ENCODE measurements at places on chromosomes 5 and 9.
A peak's percentile ranks its signal among the peaks of the same experiment; 100 is the strongest.

- no peak for DNase-seq
Measured at GRCh38 chr5:31124651-31125305, 68.7 kb upstream of the CDH6 start.

GRCh38 chr5:61202213-61202612, 39.9 kb upstream of the SMIM15 start:
- DNase-seq = no peak

DNA sequence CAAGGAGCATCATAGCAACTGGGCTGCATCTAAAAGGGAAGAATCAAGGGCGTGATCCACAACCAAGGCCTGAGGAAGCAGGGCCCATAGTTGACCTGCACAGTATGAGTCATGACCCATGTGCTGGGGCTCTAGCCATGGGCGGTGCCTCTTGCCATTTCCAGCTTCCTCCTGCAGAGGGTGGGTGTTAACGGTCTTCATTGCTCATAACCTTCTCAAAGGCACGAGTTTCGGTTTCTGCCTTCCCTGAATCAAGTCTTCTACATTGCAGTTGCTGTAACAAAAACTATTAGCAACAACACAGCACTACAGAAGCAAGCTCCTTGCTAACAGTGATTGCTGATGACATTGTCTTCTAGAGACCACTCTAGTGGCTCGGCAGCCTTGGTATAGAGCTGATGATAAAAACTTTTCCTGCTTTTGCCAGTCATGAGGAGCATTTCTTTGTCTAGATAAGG, 66.9 kb downstream of the CTSL start:
- DNase-seq = peak; percentile 87

GRCh38 chr9:75002422-75003023, 25.6 kb downstream of the CARNMT1 start:
- no peak for DNase-seq

DNA sequence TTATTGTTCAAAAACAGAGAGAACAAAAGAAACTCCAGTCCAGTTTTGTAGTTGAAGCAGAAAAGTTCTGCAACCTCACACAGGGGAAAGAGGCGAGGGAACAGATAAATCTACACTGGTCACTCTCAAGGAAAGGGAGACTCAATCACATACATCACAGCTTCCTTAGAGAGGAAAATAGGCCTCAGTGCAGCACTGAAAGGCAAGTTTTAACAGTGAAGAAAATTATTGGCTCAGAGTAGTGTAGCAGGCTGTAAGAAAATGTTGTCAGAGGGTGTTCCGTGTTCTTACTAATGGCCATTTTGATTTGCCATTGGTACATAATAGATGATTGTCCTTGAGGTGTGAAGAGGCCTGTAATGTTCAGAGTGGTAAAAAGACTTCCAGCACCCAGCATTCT, 530.0 kb upstream of the CDH6 start:
- DNase-seq = no peak

GRCh38 chr5:160486573-160486972, 64.9 kb downstream of the PTTG1 start:
- DNase-seq = no peak

- DNase-seq = no peak
Measured at GRCh38 chr9:133120501-133121197, 391 bp downstream of the RALGDS start.

- DNase-seq = no peak
Measured at GRCh38 chr5:115702025-115702424, 76.2 kb upstream of the TMED7 start.

DNA sequence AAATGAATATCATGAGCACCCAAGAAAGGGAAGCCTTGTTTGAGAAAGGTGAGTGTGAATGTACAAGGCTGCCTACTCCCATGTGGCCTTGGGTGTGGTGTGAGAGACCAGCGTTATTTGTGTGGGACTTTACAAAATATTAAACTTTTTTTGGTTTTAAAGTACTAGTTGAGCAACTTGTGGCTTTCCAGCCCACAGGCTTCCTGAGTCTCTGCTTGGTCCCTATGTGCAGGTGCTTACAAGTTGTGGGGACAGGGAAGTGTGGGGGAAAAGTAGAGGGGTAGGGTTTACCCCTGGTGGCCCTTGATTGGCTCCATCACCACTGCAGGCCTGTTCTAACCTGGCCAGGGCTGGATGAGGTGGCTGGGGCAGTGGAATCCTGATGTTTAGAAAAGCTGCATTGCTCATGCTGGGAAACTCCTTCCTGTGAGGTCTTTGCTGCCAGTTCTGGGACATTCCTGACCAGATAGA, 19.7 kb downstream of the PTTG1 start:
- DNase-seq = no peak

GRCh38 chr9:105311306-105311705, 66.9 kb downstream of the SLC44A1 start:
- no peak for DNase-seq

DNA sequence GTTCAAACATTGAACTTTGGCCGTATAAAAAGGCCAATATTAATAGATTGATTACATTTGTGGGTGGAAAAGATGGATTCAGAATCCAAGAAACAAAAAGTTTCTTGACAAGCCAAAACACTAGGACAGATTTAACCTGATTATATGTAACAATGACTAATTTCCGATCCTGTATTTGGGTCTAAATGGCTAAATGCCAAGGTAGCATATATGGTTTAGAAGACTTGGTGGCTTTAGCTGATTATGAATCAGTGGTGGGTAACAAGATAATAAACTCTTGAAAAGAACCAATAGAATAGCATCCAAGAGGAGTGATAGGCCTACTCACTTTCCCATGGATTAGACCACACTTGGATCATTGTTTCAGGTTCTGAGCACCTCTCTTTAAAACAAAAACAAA, 21.8 kb upstream of the ANP32B start:
- DNase-seq = no peak

DNA sequence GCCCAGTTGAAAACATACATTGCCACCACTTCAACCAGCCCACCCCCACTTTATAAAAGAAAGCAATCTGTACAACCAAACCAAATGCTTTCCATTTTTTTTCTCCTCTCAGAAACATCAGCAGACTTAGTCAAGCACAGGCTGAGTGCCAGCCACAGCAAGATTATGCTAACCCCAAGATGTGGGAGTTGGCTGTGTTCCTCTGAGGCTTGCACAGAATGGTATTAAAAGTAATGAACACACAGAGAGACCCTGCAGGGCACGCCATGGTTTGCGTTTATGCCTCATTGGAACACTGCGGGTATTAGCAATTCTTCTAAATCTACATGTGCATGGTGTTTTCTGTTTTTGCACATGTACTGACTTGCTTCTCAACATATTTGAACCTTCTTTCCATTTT, 419.9 kb upstream of the GRAMD2B start:
- no peak for DNase-seq

DNA sequence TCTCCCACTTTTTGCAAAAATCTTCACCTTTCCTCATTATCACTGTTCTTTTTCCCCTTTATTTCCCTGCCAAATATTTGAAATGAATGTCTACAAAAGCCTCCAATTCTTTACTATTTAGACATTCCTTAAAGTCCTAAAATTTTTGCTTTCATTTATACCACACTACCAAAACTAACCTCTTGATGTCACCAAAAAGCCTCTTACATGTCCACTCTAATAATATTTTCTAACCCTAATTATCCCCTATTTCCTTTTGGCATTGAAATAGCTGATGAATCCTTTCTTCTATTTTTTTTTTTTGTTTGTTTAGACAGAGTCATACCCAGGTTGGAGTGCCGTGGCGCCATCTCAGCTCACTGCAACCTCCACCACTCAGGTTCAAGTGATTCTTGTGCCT, 32.3 kb upstream of the NRG2 start:
- no peak for DNase-seq

DNA sequence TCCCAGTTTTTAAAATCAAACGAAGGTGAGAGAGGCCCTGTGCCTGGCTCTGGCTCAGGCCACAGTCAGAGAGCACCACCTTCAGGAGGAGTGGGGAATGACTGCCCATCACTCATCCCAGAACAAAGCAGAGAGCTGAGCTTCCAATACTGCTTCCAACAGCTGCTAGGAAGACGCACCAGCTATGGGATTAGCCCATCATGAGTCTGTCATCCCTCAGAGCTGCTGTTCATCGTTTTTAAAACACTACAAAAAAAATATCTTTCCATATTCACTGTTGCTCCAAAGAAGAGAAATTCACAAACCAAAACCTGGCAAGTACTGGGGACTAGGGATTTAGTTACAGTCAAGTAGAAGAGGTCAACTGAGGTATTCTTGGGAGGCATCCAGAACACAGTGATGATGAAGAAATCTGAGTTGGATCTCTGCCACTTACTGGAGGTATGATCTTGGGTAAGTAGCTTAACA, 102.4 kb downstream of the CDK5RAP2 start:
- no peak for DNase-seq

DNA sequence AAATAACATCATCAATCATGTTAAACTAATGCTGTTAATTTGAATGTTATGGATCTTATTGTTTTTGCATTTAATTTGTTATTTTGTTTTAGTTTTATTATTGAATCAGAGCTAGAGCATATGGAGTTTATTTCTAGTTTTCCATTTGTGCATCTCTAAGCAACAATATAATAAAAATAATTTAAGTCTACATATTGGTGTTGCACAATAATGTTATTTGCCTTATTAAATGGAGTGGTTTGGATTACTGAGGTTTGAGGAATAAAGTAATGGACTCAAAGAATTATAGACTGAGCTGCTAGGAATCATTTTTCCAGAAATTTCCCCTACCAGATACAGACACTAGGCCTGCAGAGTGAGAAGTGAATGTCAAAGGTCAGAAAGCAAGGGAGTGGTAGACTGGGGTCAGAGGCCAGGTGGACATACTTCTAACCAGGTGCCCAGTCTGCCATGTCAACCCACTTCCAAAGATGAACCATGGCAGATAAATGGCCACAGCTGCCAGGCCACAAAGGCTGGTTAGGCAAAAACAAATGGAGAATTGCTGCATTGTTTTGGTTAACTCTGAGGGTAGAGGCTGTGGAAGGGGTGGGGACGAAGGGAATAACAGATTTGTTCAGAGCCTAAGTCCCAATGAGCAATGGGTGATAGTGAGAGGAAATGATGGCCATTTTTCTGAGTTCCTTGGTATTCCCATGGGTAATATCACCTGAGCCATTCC, 113.1 kb downstream of the FBXL7 start:
- DNase-seq = no peak

Data from SIG-M5 (cell line).